ENCODE measurements at places on chromosomes 4 and X.

DNA sequence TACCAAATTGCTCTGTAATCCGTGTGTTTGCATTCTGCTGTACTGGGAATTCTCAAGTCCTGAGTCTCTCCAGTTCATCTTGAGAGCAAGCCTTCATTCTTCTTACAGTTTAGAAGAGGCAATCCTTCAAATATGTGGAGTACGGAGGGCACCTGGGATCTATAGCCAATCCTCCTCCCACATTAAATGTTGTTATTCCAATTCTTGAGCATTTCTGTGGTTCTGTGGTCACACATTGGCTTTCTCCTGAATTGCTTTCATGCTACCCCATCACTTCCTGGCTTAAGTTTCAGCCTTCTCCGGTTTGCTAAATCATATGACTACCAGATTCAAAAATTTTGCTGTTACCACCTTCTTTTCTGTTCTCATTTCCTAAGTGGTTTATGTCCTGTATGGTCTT lies 611.1 kb downstream of the PCDH19 start:
- DNase-seq: no peak

GRCh38 chrX:23779025-23779424 lies 3.9 kb upstream of the SAT1 start:
- no peak for DNase-seq

DNA sequence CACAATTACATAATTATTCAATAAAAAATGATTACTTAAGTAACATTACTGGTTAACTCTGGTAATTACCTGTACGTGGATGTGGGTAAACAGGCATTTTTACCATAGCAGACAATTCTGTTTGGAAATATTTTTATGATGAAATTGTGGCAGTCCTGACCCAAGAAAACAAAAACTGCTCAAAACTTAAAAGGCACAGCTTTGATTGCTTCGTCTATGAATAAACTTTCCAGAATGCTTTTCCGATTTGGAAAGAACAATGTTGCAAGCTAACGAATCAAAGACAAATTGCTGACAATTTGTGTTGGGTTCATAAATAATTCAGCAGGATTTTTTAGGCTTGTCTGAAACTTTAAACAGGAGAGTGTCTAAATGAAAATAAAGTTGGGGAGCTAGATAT lies 150.6 kb upstream of the GYPA start:
- no peak for DNase-seq

DNA sequence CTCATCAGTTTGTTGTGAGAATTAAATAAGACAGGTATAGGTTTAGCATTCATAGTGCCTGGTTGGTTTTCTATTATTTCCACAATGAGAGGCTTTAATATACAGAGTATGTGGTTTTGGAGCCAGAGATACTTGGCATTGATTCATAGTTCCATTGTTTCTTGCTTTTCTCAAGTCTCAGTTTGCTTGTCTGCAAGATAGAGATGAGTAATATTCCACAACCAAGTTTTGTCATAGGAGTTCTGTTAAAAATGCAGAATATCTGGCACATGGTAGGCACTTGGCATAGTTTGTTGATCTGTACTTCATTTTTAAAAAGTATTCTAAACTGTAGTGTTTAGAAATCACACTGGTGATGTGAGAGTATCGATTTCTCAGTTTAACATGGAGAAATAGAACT lies 37.5 kb upstream of the EDA2R start:
- no peak for DNase-seq

GRCh38 chrX:133838761-133839676 lies 146.4 kb downstream of the GPC3 start:
- no peak for DNase-seq

GRCh38 chrX:31331015-31331414 lies 259.2 kb upstream of the FTHL17 start:
- DNase-seq: no peak

DNA sequence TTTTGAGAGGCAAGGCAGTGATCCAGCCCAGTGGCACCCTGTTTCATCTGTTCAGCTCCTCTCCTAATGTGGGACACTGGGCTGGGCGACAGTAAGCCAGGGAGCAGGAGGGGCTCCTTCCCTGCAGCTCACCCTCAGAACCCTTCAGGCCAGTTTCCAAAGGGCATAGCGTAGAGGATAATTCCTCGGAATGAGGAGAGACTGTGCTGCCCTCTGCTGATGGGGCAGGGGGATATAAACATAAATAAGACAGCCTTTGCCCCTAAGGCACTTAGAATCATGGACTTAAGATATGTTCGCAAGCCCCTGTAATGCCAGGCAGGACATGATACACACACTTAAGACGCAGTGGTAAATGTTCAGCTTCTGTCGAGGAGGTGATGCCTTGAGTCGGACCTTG lies 27.9 kb upstream of the ZNF185 start:
- no peak for DNase-seq

DNA sequence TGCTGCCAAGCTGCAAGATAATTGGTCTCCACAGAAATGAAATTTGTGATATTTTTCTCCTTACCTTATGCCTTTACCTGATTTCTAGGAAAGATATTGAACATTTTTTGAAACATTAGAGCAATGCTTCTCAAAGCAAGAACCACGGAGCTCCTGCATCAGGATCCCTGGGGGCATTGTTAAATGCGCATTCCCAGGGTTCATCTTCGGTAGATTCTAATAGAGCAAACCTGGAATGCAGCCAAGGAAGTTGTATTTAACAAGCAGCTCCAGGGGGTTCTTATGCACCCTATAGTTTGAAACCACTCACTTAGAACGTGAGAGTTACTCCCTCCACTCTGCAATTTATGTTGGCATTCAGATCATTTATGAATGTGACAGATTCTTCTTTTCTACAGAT lies 126.2 kb downstream of the SLC39A8 start:
- no peak for DNase-seq

- no peak for DNase-seq
Observed at GRCh38 chr4:111854494-111855087, 290.7 kb upstream of the FAM241A start.

- no peak for DNase-seq
Observed at GRCh38 chrX:11100281-11101035, 10.7 kb upstream of the HCCS start.

GRCh38 chrX:139200346-139200745 lies 330.2 kb upstream of the F9 start:
- DNase-seq: no peak

DNA sequence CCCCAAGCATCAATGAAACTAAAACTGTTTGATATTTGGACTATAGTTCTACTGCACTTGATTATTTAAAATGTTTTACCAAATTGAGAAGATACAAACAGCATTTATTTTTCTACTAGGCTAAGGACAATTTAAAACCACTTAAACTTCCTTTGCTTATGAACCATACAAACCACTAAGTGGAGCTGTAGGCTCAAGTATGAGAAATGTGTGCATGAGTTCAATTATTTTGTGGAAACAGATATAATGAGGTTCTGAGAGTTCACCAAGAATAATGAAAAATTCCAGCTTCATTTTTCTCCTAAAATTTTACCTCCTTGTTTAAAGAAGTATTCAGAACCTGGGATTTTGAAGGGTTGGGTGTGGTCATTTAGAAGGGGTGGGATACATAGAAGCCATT lies 63.1 kb downstream of the SERPINA7 start:
- no peak for DNase-seq

- no peak for DNase-seq
Observed at GRCh38 chr4:7206911-7207567, 14.7 kb downstream of the SORCS2 start.

DNA sequence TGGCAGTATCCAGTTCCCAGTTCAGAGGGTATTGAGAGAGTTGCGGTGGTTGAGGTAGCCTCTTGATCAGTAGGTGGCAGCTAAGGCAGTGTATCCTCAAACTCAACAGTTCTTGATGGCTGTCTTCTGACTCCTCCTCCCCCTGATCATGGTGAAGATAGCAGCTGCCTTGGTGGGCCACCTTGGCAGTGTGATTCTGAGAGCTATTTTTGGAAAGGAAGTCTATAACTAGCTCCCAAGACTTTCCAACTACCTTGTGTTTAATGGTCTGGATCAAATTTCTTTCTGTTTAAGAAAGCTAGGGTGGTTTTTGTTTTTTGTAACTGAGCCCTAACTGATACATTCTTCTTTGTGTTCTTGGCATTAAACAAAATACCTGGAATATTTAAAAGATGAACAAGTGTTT lies 10.5 kb upstream of the TBC1D19 start:
- DNase-seq: no peak
